ENCODE measurements at places on chromosomes 4 and X. TPM values are rescaled to one million over a fixed set of nuclear protein-coding genes. Genes with fewer than 3 reads are reported as not detected.

PLRG1 gene
- total RNA-seq = 80.7 TPM

DNA sequence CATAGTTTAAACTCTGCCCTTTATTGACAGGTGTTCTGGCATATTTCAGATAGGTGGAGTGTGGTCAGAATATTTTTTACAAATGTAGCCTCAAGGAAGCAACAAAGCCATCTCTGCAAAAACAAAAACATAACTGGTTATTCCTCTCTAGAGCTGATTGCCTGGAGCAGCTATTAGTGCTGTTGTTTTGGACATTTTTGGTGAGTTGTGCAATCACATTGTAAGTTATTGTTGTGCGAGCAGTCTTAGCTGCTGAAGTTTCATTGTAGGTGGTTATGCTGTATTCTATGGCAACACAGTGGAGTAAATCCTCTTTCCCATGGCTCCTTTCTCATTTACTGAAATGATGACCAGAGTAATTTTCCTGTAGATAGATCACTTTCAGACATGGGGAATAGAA, 1413.0 kb downstream of the PCDH7 start:
- DNase-seq = no peak
- H3K27me3 ChIP-seq = no peaks in the 10 kb centered on the region
- no peak overlapping the region for H3K4me3 ChIP-seq
- no peaks in the 10 kb centered on the region for H3K4me1 ChIP-seq
- H3K36me3 ChIP-seq = no peaks in the 10 kb centered on the region
- H3K27ac ChIP-seq = no peak overlapping the region

- no peak overlapping the region for H3K4me3 ChIP-seq
- peaks cover 30% of the 10 kb centered on the region for H3K27me3 ChIP-seq
Measured at GRCh38 chr4:1109898-1110506, 3.4 kb downstream of the RNF212 start.

GRCh38 chr4:21856754-21857153, 91.8 kb downstream of the KCNIP4 start:
- H3K27ac ChIP-seq = no peak overlapping the region
- DNase-seq = no peak
- H3K4me1 ChIP-seq = no peaks in the 10 kb centered on the region
- no peaks in the 10 kb centered on the region for H3K27me3 ChIP-seq
- no peak overlapping the region for H3K4me3 ChIP-seq

CYLC1 gene
- total RNA-seq = not detected

- H3K4me3 ChIP-seq = no peak overlapping the region
- H3K27ac ChIP-seq = no peak overlapping the region
- no peaks in the 10 kb centered on the region for H3K27me3 ChIP-seq
- H3K4me1 ChIP-seq = no peaks in the 10 kb centered on the region
Measured at GRCh38 chrX:38426785-38427184, 74.4 kb downstream of the OTC start.

DNA sequence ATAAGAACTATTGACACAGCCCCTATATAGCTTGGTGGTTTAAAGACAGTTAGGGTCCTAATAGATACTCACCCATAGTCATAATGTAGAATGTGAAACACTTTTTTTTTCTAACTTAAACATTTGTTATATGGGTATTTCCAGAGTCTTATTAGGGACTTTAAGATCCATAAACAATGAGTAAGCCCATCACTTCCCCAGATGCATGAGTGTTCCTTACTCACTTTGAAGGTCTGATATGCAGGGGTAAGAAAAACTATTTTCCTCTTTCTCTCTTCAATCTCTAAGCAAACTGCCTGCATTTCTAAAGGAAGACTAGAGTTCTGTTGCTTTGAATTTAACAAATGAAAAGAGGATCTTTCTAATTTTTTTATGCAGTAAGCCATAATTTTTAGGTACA, 443.6 kb upstream of the PITX2 start:
- H3K4me3 ChIP-seq = no peak overlapping the region
- DNase-seq = no peak
- H3K36me3 ChIP-seq = no peaks in the 10 kb centered on the region
- no peaks in the 10 kb centered on the region for H3K4me1 ChIP-seq
- H3K27ac ChIP-seq = no peak overlapping the region
- no peaks in the 10 kb centered on the region for H3K27me3 ChIP-seq

DNA sequence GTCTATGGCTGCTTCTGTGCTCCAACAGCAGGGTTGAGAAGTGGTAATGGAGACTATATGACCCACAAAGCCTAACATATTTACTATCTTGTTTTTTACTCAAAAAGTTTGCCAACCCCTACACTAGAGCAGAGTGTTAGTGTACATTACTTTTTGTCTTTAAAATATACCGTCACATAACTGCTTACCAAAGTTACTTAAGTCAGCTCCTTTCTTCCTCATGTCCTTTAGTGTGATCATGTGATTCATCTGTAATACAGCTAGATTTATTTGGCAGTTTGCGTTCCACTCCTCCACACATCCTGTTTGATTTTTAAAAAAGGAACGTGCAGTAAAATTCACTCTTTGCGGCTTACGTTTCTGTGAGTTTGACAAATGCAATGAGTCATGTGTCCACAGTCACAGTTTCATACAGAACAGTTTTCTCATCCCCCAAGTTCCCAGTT, 162.4 kb upstream of the GPRIN3 start:
- no peak overlapping the region for H3K4me3 ChIP-seq
- H3K27ac ChIP-seq = no peak overlapping the region
- no peaks in the 10 kb centered on the region for H3K27me3 ChIP-seq
- no peak for DNase-seq

STAG2 gene
- total RNA-seq = 108 TPM

GRCh38 chrX:22320236-22320873, 47.6 kb downstream of the CBLL2 start:
- DNase-seq = no peak
- no peak overlapping the region for H3K4me3 ChIP-seq
- H3K27me3 ChIP-seq = no peaks in the 10 kb centered on the region
- peaks cover 5% of the 10 kb centered on the region for H3K4me1 ChIP-seq

NUDT10 gene
- not detected for total RNA-seq
